ENCODE measurements at places on chromosomes 1 and 21. TPM values are rescaled to one million over a fixed set of nuclear protein-coding genes. Genes with fewer than 3 reads are reported as not detected.

- H3K4me1 ChIP-seq = no peaks in the 10 kb centered on the region
- no peak overlapping the region for H3K27ac ChIP-seq
- H3K27me3 ChIP-seq = no peaks in the 10 kb centered on the region
- H3K36me3 ChIP-seq = peaks cover 7% of the 10 kb centered on the region
- no peak for DNase-seq
Measured at GRCh38 chr1:44254392-44254910, 41.2 kb downstream of the DMAP1 start.

DNA sequence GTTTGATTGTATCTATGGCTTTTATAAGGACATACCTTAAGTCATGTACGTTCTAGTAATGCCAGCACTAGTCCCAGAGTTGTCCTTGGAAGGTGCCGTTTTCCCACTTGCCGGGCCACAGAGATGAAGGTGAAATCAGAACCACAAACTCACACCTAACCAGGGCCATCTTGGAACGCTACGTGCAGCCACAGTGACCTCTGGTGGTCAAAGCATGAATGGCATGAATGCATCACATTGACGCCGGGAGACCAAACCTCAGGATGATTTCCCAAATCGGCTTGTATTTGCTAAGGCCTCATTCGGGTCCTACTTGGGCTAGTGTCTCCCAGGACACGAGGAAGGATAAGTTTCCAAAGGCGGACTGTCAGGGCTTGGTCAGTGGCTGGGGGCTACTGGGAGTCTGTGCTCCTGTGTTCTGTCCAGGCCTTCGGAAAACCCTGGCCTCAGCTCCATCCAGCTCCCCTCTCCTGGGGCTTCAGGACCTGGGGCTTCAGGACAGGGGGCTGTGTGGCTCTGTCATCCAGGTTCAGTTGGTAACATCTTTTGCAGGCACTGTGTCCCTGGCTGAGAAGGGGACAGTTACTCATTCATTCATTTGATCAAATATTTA, 260.5 kb downstream of the PRDM2 start:
- H3K4me1 ChIP-seq = no peaks in the 10 kb centered on the region
- no peak overlapping the region for H3K27ac ChIP-seq
- H3K36me3 ChIP-seq = no peaks in the 10 kb centered on the region
- DNase-seq = peak; percentile 41
- H3K4me3 ChIP-seq = no peak overlapping the region
- no peaks in the 10 kb centered on the region for H3K27me3 ChIP-seq

DNA sequence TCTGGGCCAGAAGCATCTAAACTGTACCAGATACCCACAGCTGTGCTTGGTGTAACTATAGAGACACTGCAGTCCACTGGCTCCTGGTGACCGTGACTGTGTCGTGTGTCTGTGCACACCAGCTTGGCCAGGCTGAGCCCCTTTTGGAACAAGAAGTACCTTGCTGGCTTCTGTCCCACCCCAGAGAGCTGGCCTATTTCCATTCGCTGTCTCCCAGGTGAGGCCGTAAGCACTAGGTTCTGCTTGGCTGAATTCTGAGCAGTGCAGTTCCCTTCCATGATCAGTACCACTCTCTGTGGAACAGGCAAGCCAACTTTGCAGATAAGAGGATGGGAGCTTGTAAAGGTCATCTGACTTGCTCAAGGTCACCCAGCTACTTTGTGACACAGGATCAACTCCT, 119.9 kb upstream of the DNAH14 start:
- no peak for DNase-seq
- H3K36me3 ChIP-seq = no peaks in the 10 kb centered on the region
- H3K4me3 ChIP-seq = no peak overlapping the region
- H3K4me1 ChIP-seq = no peaks in the 10 kb centered on the region
- no peak overlapping the region for H3K27ac ChIP-seq
- no peaks in the 10 kb centered on the region for H3K27me3 ChIP-seq

GRCh38 chr1:211705467-211706091, 30.2 kb upstream of the NEK2 start:
- peaks cover 3% of the 10 kb centered on the region for H3K4me1 ChIP-seq
- DNase-seq = peak; percentile 25
- H3K4me3 ChIP-seq = no peak overlapping the region
- no peak overlapping the region for H3K27ac ChIP-seq

DNA sequence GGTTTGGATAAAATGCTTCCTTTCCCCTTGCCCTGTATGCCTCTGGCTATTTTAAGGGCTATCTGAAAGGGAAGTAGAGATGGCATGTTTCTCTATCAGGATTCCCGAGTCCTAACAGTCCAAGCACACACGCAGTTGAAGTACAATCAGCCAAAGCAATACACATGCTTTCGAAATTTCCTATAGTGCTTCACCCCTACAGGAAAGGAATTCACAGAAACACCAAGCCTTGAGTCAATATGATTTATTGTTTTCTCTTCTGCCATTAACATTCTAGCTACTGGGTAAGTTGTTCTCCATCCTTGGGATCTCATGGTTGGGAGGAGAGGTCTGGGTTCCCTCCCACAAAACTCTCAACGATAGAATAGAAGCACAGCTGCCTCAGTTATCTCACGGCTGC, 8.7 kb downstream of the ITLN1 start:
- DNase-seq = no peak
- no peaks in the 10 kb centered on the region for H3K36me3 ChIP-seq
- no peaks in the 10 kb centered on the region for H3K4me1 ChIP-seq
- no peaks in the 10 kb centered on the region for H3K27me3 ChIP-seq
- no peak overlapping the region for H3K4me3 ChIP-seq

GRCh38 chr1:198888379-198888943, 249.6 kb downstream of the PTPRC start:
- peaks cover 6% of the 10 kb centered on the region for H3K4me1 ChIP-seq
- H3K27ac ChIP-seq = no peak overlapping the region
- peaks cover 3% of the 10 kb centered on the region for H3K36me3 ChIP-seq
- H3K4me3 ChIP-seq = no peak overlapping the region
- no peaks in the 10 kb centered on the region for H3K27me3 ChIP-seq

DNA sequence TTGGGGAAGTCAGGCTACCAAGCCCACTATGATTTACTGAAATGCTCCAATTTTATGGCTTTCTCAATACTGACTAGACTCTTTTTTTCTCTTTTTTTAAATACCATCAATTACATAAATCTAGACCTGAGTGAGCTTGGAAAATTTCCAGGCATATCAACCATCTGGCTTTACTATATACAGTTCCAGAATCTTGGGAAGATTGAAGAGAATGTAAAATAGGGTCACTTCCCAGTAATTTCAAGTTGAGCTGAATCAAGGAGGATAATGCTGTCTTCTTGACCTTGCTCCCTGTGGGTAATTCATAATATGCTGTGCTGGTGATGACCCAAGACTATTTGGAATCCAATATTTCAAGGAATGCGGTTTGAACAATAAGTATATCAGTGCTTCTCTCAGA, 108.1 kb downstream of the MAP3K21 start:
- DNase-seq = no peak
- H3K4me3 ChIP-seq = no peak overlapping the region
- no peak overlapping the region for H3K27ac ChIP-seq
- H3K27me3 ChIP-seq = no peaks in the 10 kb centered on the region
- H3K4me1 ChIP-seq = no peaks in the 10 kb centered on the region

DNA sequence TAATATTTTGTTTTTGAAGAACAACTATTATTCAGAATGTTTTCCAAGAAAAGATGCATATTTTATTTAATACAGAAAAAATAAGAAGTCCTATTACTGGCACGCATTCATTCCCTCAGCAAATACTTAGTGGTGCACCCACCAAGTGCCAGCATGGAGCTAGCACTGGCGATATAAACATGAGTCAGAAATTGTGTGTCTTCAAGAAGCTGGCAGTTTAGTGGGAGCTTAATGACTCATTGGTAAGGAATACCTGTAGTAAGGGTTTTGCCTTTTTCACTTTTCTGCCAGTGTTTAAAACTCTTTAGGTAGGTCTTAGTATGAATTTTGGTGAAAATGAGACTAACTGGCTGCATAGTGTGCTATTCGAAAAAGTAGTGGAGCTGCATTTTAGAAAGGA, 6.3 kb downstream of the MAGI3 start:
- peak; percentile 78 for DNase-seq
- H3K27me3 ChIP-seq = no peaks in the 10 kb centered on the region
- H3K27ac ChIP-seq = no peak overlapping the region
- no peak overlapping the region for H3K4me3 ChIP-seq

GRCh38 chr1:78048446-78048845, 2.7 kb downstream of the GIPC2 start:
- H3K27me3 ChIP-seq = peaks cover 23% of the 10 kb centered on the region
- H3K27ac ChIP-seq = no peak overlapping the region
- no peak for DNase-seq
- H3K4me1 ChIP-seq = no peaks in the 10 kb centered on the region
- no peaks in the 10 kb centered on the region for H3K36me3 ChIP-seq

- DNase-seq = no peak
- H3K4me1 ChIP-seq = no peaks in the 10 kb centered on the region
- no peaks in the 10 kb centered on the region for H3K27me3 ChIP-seq
- H3K4me3 ChIP-seq = no peak overlapping the region
- H3K36me3 ChIP-seq = no peaks in the 10 kb centered on the region
Measured at GRCh38 chr1:34419663-34420136, 243.0 kb downstream of the C1orf94 start.

DNA sequence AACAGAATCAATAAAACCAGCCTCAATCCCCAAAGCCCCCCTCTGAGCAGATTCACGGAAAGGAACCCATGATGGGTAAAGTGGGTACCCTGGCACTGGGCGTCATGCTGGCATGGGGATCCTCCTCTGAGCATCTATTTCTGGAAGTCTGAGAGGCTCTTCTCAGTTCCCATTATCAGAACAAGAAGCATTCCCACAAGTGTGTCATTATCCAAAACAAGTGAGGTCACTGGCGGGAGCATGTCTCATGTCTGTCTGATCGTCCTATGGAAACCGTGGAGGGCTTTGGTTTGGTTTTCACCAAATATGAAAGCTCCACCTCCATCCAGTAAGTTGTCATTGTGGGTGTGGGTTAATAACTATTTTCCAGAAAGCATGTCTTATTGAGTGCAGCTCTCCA, 70.7 kb downstream of the PGM1 start:
- H3K4me3 ChIP-seq = no peak overlapping the region
- H3K27me3 ChIP-seq = no peaks in the 10 kb centered on the region
- H3K36me3 ChIP-seq = peaks cover 4% of the 10 kb centered on the region
- no peak overlapping the region for H3K27ac ChIP-seq
- peaks cover 16% of the 10 kb centered on the region for H3K4me1 ChIP-seq
- DNase-seq = peak; percentile 24

GRCh38 chr1:10519016-10519417, 44.3 kb downstream of the PEX14 start:
- no peak overlapping the region for H3K27ac ChIP-seq
- H3K36me3 ChIP-seq = no peaks in the 10 kb centered on the region
- H3K4me1 ChIP-seq = peaks cover 11% of the 10 kb centered on the region
- no peak overlapping the region for H3K4me3 ChIP-seq

- no peaks in the 10 kb centered on the region for H3K36me3 ChIP-seq
- H3K4me3 ChIP-seq = no peak overlapping the region
- H3K27ac ChIP-seq = no peak overlapping the region
- H3K4me1 ChIP-seq = no peaks in the 10 kb centered on the region
Measured at GRCh38 chr1:173113015-173113741, 62.4 kb upstream of the TNFSF18 start.

GRCh38 chr1:55168353-55168752, 46.8 kb downstream of the USP24 start:
- no peak overlapping the region for H3K4me3 ChIP-seq
- no peaks in the 10 kb centered on the region for H3K4me1 ChIP-seq
- no peaks in the 10 kb centered on the region for H3K27me3 ChIP-seq
- H3K36me3 ChIP-seq = peaks cover 15% of the 10 kb centered on the region
- no peak overlapping the region for H3K27ac ChIP-seq
- no peak for DNase-seq

DNA sequence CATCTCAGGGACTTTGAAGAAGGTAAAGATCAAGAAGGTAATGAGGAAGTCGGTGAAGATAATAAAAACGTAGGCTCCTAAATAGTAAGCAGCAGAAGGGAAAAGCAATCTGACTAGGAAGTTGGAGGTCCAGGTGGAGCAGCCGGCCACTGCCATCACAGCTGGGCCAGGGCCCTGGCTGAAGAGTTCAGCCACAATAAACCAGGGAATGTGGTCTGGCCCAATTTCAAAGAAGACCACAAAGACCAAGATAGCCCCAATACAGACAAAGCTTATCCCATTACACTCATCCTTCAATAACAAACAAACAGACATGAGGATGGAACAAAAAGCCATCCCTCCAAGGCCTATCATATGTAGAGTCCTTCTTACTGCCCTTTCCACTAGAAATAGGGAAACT, 18.4 kb upstream of the JAK1 start:
- H3K4me3 ChIP-seq = no peak overlapping the region
- no peak for DNase-seq
- H3K27me3 ChIP-seq = no peaks in the 10 kb centered on the region

DNA sequence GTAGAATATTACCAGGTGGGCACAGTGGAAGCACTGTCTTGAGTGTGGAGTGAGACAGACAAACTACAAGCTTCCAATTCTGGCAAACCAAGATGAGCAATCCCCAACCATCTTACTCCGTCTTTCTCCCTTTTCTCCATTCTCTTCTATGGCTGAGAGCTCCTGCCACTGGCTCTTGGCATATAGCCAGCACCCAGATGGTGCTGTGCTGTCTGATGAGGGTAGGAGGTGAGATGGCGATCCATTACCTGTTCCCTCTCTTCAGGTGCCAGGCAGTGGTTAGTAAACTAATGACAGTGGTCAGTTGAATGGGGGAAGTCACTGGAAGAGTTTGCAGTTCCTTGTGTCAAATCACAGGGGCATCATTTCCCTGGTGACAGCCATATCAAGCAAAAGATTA, 108.4 kb downstream of the FNBP1L start:
- no peaks in the 10 kb centered on the region for H3K27me3 ChIP-seq
- H3K4me3 ChIP-seq = no peak overlapping the region
- no peak for DNase-seq
- H3K36me3 ChIP-seq = peaks cover 13% of the 10 kb centered on the region
- H3K4me1 ChIP-seq = peaks cover 5% of the 10 kb centered on the region

GRCh38 chr1:101408212-101409042, 171.6 kb downstream of the S1PR1 start:
- no peaks in the 10 kb centered on the region for H3K4me1 ChIP-seq
- no peaks in the 10 kb centered on the region for H3K36me3 ChIP-seq
- H3K27me3 ChIP-seq = no peaks in the 10 kb centered on the region
- no peak for DNase-seq
- H3K27ac ChIP-seq = no peak overlapping the region

DNA sequence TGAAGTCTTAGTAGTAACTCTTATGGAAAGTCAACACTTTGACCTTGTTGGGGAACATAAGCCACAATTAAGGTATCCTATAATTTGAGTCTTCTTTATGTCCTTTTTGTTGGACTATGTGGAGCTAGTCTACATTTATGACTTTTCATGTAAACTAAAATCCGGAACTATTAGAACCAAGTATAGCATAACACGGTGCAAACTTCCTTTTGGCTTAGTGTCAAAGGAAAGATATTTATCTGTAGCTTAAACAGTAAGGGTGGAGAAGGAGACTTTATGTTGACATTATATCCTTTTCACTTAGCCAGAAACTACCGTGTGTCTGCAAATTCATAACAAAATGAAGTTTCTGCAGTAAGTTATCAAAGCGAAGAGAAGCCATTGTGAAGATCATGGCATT, 7.3 kb downstream of the UAP1 start:
- H3K4me3 ChIP-seq = no peak overlapping the region
- H3K36me3 ChIP-seq = peaks cover 9% of the 10 kb centered on the region
- H3K27ac ChIP-seq = no peak overlapping the region
- no peak for DNase-seq

GRCh38 chr1:243959998-243960397, 91.1 kb upstream of the ZBTB18 start:
- H3K4me1 ChIP-seq = 0 out of 2 replicates have a peak, but pooled peaks cover 2% of the 10 kb centered on the region
- H3K36me3 ChIP-seq = no peaks in the 10 kb centered on the region
- H3K27me3 ChIP-seq = peaks cover 3% of the 10 kb centered on the region
- H3K4me3 ChIP-seq = no peak overlapping the region
- DNase-seq = no peak

LAMTOR5 gene
- total RNA-seq = 177 TPM

ACOT11 gene
- total RNA-seq = 2.5 TPM

CYP2J2 gene
- total RNA-seq = not detected

FNBP1L gene
- 24.4 TPM for total RNA-seq

Measured in IMR-90 (cell line).